H4 (cell line): ENCODE measurements at places on chromosomes 5 and 9. TPM values are rescaled to one million over a fixed set of nuclear protein-coding genes. Genes with fewer than 3 reads are reported as not detected.
A peak's percentile ranks its signal among the peaks of the same experiment; 100 is the strongest.

GRCh38 chr9:87950765-87951488 lies 23.4 kb downstream of the CDK20 start:
- DNase-seq, result peak; percentile 43

- DNase-seq, result no peak
Measured at GRCh38 chr9:124879226-124879625, 17.3 kb downstream of the ARPC5L start.

DNA sequence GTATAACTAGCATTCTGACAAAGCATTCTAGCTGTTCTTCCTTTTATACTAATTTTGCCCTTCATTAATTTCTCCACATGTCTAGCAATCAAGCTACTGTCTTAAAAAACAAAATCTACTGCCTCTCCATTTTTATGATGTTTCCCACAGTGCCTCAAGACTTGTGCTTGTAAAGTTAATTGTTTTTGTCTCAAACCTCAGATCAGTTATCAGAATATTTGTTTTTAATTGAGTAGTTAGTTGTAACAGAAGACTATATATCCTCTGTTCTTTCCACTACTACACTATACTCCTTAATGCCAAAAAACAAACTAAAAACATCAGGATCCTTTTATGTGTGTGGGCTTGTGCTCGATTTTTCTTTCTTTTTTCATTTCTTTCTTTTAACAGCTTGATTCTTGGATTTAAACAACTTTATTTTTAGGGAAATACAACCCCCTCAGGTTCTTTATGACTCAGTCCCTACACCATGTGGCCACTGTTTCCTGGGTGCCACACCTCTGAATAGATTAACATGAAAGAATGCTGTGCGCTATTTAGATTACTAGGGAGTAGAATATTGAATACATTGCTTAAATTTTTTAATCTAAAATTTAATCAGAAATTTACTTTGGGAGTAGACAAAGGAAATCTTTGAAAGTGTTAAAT lies 1.2 kb downstream of the ASPN start:
- DNase-seq, result no peak

DNA sequence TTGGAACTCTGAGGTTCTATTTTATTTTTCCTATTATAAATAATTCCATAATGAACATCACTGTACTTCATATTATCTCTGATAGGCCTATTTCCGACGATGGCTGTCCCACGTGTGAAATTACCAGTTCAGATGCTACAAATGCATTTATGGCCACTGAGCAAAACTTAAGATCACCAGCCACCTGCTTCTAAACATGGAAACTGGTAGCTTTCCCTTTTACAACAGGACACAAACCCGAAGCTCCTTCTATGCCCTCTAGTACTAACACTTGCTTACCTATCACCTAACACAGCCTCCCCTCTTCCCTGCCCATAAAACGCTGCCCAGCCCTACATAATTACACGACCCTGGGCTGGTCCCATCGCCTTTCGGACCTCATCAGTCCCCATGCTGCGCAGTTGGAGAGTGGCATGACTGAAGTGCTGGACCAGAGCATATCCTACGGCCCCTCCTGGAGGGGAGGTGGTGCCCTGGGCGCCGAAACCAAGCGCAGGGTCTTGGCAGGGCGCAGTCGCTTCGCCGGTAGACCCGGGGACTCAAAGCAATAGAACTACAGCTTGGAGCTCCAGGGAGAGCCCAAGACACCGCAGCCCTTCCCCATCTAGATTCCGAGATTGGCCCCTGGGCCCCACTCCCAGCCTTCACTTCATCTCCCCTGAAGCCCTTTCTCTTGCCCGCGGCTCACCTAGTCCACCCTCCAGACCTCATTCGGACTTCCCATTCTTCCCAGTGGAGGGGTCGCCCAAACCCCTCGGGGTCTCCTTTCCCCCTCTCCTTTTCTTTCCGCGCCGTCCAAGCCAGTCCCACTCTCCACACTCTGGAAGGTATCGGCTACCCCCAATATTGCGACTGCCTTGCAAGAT lies 1.0 kb upstream of the SAP30L start:
- no peak for DNase-seq

GRCh38 chr5:133610489-133611356 lies 1.6 kb downstream of the FSTL4 start:
- DNase-seq, result no peak

ZDHHC12 gene
- total RNA-seq, result 46.4 and 57.8 TPM in 2 replicates

NSUN2 gene
- total RNA-seq, result 53.5 and 63.2 TPM in 2 replicates

CER1 gene
- total RNA-seq, result not detected in 2 replicates
